ENCODE measurements at places on chromosomes 5 and 9.
A peak's percentile ranks its signal among the peaks of the same experiment; 100 is the strongest.

DNA sequence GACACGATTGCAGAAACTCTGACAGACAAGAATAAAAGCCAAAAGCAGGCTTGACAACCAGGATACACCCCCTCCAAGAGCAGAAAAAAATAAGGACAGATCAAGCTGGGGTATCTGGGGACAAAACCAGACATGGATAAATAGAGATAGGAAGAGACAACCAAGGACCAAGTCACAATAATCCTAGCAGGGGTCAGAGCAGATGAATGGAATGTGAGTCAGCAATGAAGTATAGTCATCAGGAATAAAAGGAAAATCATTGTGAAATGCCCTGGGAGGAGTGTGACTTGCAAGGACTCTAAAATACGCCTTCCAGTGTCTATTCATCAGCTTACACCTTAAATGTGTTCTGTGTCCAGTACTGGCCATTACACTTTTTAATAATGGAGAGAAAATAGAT is 206.8 kb downstream of the CAAP1 start:
- DNase-seq, result no peak

DNA sequence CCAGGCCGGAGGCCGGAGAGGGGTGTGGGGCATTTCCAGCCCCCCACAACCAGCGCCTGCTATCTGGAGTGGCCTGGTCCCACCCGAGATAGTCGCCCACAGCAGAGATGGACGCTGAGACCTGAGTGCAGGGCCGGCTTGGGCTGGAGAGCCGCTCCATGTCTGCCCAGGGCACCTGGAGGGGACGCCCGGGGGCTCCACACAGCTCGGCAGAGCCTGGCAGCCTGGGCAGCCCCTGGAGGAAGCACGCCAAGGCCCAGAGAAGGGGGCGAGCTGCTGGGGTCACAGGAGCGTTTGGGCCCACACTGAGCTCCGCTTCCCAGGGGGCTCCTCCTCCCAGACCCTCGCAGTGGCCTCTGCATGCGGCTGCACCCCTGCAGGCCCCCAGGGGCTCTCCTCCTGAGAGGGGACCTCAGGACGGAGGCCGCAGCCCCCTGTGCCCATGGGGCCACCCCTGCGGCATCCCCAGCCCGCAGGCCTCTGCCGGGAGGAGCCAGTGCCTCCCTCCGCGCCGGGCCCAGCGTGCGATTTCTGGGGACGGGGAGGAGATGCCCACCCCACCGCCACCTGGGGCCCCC is 42.2 kb upstream of the EGFL7 start:
- DNase-seq, result no peak

DNA sequence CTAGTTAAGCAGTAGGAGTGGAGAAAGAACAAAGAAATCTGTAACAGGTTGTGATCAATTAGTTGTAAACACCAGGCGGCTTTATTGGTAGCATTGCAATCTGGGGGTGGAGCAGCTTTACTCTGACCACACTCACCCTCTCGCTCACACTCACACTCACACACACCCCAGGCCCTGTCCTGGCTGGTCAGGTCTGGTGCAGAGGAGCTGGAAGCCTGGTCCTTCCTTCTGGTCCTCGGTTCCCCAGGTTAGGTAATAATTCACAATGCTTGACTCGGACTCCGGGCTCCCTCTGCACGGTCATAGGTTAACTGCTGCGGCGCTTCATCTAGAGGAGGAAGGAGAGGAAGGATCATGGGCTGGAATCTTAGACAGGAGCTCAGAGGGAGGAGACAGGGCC is 1.6 kb downstream of the CCL19 start:
- DNase-seq, result peak; percentile 71

- no peak for DNase-seq
Observed at GRCh38 chr9:17580119-17580518, 1.3 kb downstream of the SH3GL2 start.

GRCh38 chr5:130720355-130720754 is 444.7 kb downstream of the HINT1 start:
- no peak for DNase-seq

DNA sequence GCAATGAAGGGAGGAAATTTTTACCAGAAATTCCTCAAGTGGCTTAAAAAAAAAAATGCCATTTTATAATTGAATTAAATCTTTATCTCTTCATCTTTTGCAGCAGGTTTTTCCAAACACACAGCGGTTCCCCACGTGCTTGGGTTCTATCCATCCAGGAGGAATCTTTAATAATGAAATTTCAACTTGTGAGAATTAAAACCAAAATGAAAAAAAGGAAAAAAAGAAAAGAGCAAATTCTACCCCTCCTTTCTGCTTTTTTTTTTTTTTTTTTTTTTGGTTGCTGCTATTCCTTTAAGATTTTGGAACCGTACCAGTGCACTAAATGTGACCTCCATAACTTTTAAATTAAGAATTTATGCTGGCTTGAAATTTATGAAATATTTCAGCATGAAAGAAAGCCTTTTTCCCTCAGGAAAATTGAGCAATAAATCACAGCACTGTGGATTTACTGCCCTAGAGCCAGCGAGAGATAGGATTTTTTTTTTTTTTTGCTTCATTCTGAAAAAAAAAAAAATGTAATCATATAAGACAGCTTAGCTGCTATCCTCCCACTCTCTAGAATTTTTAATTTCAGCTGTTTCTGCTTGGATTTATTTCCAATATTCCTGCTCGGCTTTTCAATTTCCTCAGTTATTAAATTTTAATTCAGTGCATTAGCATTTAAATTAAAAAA is 88.5 kb downstream of the ZNF618 start:
- no peak for DNase-seq

DNA sequence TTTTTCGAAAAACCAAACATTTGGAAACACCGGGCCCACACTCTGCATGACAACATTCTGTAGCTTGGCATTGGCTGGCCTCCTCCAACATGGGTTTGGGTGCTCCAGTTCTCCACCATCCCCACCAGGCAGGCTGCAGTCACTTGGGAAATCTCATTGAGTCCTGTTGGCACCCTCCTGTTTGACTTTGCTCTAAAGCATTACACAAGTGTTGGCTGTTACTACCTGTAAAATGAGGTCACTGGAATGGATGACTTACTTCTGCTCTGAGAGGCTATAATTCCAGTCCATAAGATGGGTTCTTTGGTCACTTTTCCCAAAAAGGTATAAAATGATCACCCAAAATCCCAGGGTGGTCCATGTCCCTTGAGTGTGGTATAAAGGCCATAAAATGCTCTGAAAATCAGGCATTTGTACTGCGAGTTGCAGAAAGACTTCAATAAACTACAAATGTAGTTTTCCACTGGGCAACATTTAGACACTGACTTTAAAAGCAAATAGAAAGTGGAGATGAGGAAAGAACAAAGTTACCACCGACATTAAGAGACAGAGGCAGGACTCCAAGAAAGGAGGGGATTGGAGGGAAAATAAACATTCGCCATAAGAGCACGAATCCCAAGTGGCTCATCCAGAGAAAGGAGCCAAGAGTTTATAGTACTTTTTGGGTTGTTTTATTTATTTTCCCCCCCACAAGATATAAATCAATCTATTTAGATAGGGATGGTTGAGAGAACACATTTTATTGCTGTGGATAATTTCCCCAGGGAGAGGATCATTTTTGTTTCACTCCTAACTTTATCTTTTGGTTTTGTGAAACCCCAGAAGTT is 295.1 kb downstream of the TLE1 start:
- DNase-seq, result no peak

DNA sequence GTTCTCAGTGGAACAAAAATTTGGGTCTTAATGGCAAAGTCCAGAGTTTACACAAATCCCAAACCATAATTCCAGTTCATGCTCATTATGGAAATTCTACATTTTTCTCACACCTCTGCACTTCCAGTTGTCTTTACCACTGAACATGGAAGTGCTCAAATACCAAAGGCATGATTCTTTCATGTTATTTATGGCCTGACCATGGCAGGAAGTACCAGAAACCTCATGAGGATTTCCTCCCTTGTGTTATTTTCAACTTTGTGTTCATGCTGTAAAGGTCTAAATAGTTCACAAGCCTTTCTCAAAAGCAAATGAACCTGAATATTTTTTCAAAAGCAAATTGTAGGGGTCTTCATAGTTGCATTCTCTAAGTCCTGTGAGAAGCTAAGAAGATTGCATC is 82.0 kb upstream of the ITGA1 start:
- DNase-seq, result no peak
